LHCN-M2 (cell line): ENCODE measurements at places on chromosomes 4 and X.
A peak's percentile ranks its signal among the peaks of the same experiment; 100 is the strongest.

DNA sequence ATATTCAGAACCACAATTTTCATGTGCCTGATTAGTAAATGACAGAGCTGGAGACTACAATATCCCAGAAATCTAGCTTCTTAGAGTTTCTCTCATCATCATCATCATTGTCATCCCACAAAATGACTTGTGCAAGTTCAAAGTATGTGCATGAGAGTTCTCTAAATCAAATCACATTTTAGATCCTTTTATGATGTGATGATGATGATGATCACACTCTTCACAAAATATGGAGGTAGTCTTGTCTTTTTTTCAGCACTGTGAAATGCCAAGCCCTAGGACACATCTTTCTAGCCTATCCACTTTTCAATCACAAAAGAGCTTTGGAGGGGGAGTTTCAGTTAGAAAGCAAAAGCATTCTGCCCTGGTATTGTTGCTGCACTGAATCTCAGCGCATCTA lies 7.4 kb downstream of the MBNL3 start:
- no peak for DNase-seq

DNA sequence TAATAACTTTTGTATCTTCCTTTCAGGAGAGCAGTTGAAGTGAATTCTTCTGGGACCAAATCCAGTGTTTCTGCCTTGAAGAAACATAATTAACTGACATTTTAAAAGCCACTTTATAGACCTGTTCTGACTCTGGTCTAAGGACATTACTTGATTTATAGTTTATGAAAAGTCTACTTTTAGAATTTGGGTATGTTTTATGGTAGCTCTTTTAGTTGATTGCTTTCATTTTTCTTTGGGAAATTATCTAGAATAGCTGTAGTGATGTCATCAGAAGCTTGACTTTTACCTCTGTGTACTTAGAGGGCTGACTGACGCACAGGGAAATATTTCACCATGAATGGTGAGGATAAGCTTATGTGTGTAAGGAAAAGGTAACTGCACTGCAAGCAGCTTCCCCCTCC lies 131.8 kb upstream of the LIMCH1 start:
- DNase-seq, result no peak

DNA sequence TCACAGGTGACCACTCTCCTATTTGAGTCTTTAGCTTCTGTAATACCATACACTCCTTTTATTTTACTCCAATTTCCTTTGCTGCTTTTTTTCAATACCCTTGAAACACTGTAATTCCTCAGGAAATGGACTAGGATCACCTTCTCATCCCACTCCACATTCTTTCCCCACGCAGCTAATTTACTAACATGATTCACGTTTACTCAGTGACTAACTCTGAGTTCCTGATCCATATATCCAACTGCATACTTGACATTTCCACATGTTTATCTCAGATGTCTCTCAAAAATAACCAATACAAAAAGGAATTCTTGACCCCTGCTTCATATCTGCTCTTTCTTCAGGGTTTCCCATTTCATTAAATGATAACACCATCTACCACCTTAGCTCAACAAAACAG lies 19.9 kb downstream of the RPS6KA6 start:
- DNase-seq, result peak; percentile 43

GRCh38 chr4:114036426-114036825 lies 57.0 kb upstream of the ARSJ start:
- no peak for DNase-seq

GRCh38 chr4:153804722-153805121 lies 15.8 kb upstream of the SFRP2 start:
- no peak for DNase-seq
